ENCODE measurements at places on chromosomes 13 and 19. TPM values are rescaled to one million over a fixed set of nuclear protein-coding genes. Genes with fewer than 3 reads are reported as not detected.
A peak's percentile ranks its signal among the peaks of the same experiment; 100 is the strongest.

Gene THSD8
- 1.4 TPM for total RNA-seq

Gene APC2
- 0.23 TPM for total RNA-seq

DNA sequence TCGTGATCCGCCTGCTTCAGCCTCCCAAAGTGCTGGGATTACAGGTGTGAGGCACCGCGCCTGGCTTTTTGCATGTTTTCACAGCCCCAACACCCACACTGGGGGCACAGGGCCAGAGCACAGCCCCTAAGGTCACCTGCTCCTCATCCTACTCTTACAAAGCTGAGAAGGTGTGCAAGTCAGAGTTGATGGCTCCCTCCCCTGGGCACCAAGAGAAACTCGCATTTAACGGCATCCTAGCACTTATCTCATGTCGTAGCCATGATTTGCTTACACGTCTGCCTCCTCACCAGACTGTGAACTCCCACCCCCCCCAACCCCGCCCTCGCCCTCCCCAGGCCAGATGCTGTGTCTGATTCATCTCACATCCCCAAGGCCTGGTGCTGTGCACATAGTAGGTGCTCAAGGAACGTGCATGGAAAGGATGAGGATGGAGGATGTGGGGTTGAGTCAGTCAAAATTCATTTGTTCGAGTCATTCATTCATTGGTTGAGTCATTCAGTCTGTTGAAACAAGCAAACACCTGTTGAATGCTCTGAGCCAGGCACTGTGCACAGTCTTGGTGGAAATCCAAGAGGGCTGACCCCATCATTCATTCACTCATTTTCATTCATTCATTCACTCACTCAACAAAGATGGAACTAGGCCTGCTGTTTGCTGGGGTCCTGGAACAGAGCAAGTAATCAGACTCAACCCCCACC, 11.3 kb downstream of the SHANK1 start:
- H3K27me3 ChIP-seq, result no peaks in the 10 kb centered on the region
- no peaks in the 10 kb centered on the region for H3K4me1 ChIP-seq
- H3K4me3 ChIP-seq, result no peak overlapping the region
- no peaks in the 10 kb centered on the region for H3K36me3 ChIP-seq
- H3K27ac ChIP-seq, result no peak overlapping the region

DNA sequence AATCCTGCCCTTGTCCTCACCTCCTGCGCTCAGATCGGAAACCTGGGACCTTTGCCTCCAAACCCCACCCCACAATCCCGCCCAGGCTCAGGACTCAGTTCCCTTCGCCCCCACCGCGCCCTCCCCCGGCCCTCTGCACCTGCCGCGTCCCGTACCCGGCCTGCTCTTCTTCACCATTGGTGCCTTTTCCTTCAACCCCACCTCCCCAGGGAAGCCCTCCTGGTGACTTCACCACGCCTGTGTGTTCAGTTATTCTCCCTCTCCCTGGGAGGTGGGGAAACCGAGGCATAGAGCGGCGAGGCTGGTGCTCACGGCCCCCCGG, 19.3 kb upstream of the TCF3 start:
- no peaks in the 10 kb centered on the region for H3K36me3 ChIP-seq
- no peak overlapping the region for H3K27ac ChIP-seq
- H3K4me3 ChIP-seq, result no peak overlapping the region

DNA sequence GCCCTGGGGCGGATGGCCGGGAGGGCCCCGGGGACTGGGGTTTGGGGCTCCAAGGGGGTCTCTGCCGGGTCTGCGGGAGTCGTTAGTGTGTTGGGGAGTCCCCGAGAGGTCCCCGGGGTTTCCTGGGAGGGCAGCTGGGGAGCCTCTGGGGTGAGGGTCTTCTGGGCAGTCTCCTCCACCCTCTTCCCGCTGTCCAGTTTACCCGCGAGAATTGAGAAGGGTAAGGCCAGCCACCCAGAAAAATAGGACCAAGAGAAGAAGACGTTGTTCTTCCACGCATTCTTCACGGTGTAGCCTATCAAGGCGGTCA, 1.0 kb upstream of the ETFB start:
- peak; percentile 73 for DNase-seq
- no peaks in the 10 kb centered on the region for H3K36me3 ChIP-seq
- peaks cover 7% of the 10 kb centered on the region for H3K4me1 ChIP-seq

DNA sequence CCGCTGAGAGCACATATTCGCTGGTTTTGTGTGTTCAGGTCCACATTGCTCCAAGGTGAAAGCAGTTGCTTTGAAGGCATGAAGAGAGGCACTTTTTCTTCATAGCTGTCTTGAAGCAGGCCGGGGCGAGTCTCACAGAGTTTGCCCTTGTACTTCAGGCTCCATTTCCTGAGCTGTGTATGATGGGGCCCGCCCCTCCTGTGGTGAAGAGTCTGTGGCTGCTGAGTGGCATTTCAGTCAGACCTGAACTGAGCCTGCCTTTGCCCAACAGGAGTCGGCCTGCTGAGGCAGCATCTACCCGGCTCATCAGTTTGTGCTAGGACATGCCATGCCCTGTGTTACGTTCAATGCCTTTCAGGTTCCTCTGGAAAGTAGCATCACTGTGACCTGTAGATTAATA, 44.4 kb upstream of the C1QTNF9 start:
- DNase-seq, result peak; percentile 11
- H3K4me3 ChIP-seq, result no peak overlapping the region
- no peak overlapping the region for H3K27ac ChIP-seq
- H3K27me3 ChIP-seq, result no peaks in the 10 kb centered on the region
- H3K4me1 ChIP-seq, result peaks cover 8% of the 10 kb centered on the region
- no peaks in the 10 kb centered on the region for H3K36me3 ChIP-seq

- no peaks in the 10 kb centered on the region for H3K4me1 ChIP-seq
- no peak overlapping the region for H3K27ac ChIP-seq
- DNase-seq, result no peak
- no peaks in the 10 kb centered on the region for H3K27me3 ChIP-seq
These were observed 30.3 kb upstream of the EHD2 start for GRCh38 chr19:47682939-47683338.

Gene PBX4
- 4.4 TPM for total RNA-seq

Gene CEACAM4
- total RNA-seq, result not detected

GRCh38 chr13:108911807-108912206, 282.4 kb downstream of the MYO16 start:
- no peaks in the 10 kb centered on the region for H3K36me3 ChIP-seq
- no peak for DNase-seq
- peaks cover 2% of the 10 kb centered on the region for H3K4me1 ChIP-seq
- no peak overlapping the region for H3K4me3 ChIP-seq

DNA sequence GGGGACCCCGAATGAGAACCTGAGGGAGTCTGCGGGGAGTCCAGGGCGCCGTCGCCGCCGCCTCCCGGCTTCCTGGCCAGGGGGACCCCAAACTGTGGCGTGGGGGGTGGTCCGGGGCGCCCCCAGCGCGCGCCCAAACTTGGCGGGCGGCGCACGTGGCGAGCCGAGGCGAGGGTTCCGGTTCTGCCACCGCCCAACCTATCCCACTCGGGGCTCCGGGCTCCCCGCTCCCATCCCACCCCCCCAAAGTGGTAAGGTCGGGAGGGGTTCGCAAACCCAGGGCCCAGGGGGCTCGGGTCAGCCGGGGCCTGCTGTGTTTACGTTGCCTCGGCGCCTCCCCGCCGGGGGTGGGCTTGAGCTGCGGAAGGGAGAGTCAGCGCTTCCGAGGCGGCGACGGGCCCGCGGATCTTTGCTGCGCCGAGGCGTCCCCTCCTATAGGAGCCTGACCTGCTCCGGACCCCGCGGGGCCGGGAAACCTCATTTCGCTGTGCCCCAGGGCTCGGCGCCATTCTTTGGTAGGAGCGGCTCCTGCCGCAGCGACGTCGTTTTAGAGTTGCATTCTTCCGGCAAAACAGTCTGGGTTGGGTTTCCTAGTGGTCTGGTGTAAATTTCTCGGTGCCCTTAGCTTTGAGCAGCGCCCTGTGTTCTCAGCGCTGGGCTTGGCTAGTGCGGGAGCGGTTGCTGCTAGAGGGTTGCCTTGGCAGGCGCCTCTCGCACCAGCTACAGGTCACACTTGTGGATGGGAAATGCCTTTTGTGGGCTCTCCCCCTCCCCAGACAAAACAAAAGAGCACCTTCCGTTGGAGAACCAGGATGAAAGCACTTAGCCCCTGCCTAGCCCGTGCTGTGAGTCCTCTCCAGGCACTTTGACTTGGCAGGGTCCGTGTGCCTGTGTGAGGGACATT, 1.2 kb downstream of the DAZAP1 start:
- DNase-seq, result peak; percentile 50
- peak overlapping the region; percentile 75 for H3K27ac ChIP-seq
- H3K36me3 ChIP-seq, result no peaks in the 10 kb centered on the region
- H3K4me3 ChIP-seq, result peak overlapping the region; percentile 87
- peaks cover 37% of the 10 kb centered on the region for H3K4me1 ChIP-seq

Gene ARHGEF1
- 71.4 TPM for total RNA-seq

DNA sequence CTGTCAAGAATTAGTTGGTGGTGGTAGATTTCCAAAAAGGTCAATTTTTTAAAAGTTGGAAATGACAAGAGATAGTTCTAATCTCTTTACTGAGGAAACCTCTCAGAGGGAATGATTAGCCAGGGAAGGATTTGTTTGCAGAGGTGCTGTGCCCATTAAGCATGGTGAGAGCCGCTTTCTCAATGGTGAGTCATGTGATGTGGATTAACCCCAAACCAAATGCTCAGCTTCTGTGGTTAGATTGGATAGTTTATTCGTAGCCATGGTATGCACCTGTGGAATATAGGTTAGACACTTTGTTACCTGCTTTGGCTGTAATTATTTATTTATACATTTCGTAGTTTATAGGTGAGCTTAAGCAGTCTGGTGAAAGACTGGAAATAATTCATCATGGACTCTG, 7.1 kb downstream of the HNRNPM start:
- no peak overlapping the region for H3K27ac ChIP-seq
- H3K4me1 ChIP-seq, result peaks cover 24% of the 10 kb centered on the region
- H3K27me3 ChIP-seq, result no peaks in the 10 kb centered on the region
- DNase-seq, result no peak

Gene NAPSA
- total RNA-seq, result 0.85 TPM

Gene OR7E24
- total RNA-seq, result not detected

DNA sequence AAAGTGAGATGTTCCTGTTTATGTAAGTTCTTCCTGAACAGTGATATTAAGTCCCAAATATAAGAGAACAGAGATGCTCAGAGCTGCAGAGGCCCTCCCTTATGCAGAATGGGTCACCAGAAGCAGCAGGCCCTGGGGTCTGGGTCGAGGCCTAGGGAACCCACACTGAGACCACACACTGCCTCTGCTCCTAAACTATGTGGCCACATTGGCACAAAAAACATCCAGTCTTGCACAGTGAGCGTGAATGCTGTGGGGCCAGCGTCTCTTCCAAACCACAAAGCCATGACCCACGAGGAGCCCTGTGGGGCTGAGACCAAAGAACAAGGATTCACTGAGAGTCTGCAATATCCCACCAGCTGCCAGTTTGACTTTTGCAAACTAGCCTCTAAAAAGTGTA, 23.6 kb downstream of the PROZ start:
- no peaks in the 10 kb centered on the region for H3K36me3 ChIP-seq
- no peaks in the 10 kb centered on the region for H3K27me3 ChIP-seq
- H3K4me1 ChIP-seq, result no peaks in the 10 kb centered on the region
- no peak for DNase-seq

GRCh38 chr13:42215578-42216421, 56.2 kb upstream of the AKAP11 start:
- H3K4me1 ChIP-seq, result no peaks in the 10 kb centered on the region
- no peaks in the 10 kb centered on the region for H3K27me3 ChIP-seq
- no peak overlapping the region for H3K4me3 ChIP-seq
- H3K27ac ChIP-seq, result no peak overlapping the region
- DNase-seq, result no peak

GRCh38 chr19:7687177-7687576, 6.5 kb downstream of the TRAPPC5 start:
- H3K4me3 ChIP-seq, result no peak overlapping the region
- H3K36me3 ChIP-seq, result no peaks in the 10 kb centered on the region
- DNase-seq, result no peak
- H3K27ac ChIP-seq, result no peak overlapping the region

DNA sequence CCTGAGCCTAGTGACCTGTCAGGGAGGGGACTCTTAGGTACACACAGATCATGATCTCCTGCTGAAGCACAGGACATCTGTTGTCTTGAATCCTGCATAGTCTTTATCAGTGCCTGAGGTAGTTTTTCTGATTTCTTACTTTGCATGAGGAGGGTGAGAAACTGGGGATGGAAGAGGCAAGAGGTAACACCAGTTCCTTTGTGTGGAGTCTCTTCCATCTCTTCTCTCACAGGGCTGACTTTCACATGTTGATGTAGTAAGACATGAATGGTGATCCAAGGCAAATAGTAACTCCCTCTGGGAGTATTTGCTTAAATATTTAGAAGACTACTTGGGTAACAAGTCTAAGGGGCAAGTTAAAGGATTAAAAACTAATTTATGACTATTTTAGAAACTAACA, 9.5 kb downstream of the NBEA start:
- H3K4me1 ChIP-seq, result no peaks in the 10 kb centered on the region
- no peak overlapping the region for H3K4me3 ChIP-seq
- H3K27ac ChIP-seq, result no peak overlapping the region
- H3K27me3 ChIP-seq, result no peaks in the 10 kb centered on the region

- peaks cover 6% of the 10 kb centered on the region for H3K4me1 ChIP-seq
- no peaks in the 10 kb centered on the region for H3K36me3 ChIP-seq
- peak; percentile 96 for DNase-seq
- no peak overlapping the region for H3K4me3 ChIP-seq
These were observed 5.5 kb upstream of the QTRT1 start for GRCh38 chr19:10695401-10696398.

GRCh38 chr13:113145911-113146598, 12.4 kb upstream of the PROZ start:
- no peaks in the 10 kb centered on the region for H3K36me3 ChIP-seq
- H3K4me1 ChIP-seq, result no peaks in the 10 kb centered on the region
- no peaks in the 10 kb centered on the region for H3K27me3 ChIP-seq
- no peak overlapping the region for H3K4me3 ChIP-seq
- H3K27ac ChIP-seq, result no peak overlapping the region

Gene HPN
- total RNA-seq, result 4.4 TPM

GRCh38 chr13:101384929-101385328, 31.4 kb downstream of the NALCN start:
- no peaks in the 10 kb centered on the region for H3K27me3 ChIP-seq
- H3K4me1 ChIP-seq, result no peaks in the 10 kb centered on the region
- H3K4me3 ChIP-seq, result no peak overlapping the region
- no peak for DNase-seq

GRCh38 chr13:20671789-20672188, 31.7 kb upstream of the IL17D start:
- H3K27me3 ChIP-seq, result no peaks in the 10 kb centered on the region
- H3K27ac ChIP-seq, result no peak overlapping the region
- DNase-seq, result no peak
- no peak overlapping the region for H3K4me3 ChIP-seq
- no peaks in the 10 kb centered on the region for H3K36me3 ChIP-seq

Gene TYROBP
- total RNA-seq, result 41.5 TPM

Gene EFNB2
- 22.7 TPM for total RNA-seq

GRCh38 chr19:9673912-9674662, 813 bp downstream of the ZNF562 start:
- H3K4me3 ChIP-seq, result peak overlapping the region; percentile 60
- H3K4me1 ChIP-seq, result peaks cover 3% of the 10 kb centered on the region
- H3K27ac ChIP-seq, result peak overlapping the region; percentile 98
- H3K27me3 ChIP-seq, result no peaks in the 10 kb centered on the region
- no peak for DNase-seq

DNA sequence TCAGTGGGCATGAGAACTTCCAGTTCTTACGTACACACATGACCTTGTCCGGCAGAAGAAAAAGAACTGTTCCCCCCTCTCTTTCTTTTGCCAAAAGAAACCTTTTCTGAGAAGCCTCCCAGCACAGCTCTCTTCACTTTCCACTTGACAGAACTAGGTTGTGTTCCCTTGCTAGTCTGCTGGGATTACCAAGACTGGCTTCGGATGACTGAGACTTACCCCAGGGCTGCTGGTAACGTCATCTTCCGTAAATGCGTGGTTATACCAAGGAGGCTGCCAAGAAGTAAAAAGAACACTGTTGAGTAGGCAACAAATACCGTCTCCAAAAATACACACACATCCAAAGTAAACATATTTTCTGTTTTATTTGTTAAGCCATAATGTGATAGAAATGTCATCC, 908.2 kb downstream of the EFNB2 start:
- no peak for DNase-seq
- no peaks in the 10 kb centered on the region for H3K4me1 ChIP-seq
- H3K27me3 ChIP-seq, result no peaks in the 10 kb centered on the region
- no peak overlapping the region for H3K4me3 ChIP-seq
